Stimulated activated CD4-positive, alpha-beta T cell treated with anti-CD3 and anti-CD28 coated beads, Interleukin-1b, Interleukin-23, amount 100 ng/mL, for 1 hour (primary cell): ENCODE measurements at places on chromosomes 3 and 15.

- DNase-seq = no peak
Measured at GRCh38 chr3:90128391-90128790, 1021.0 kb downstream of the EPHA3 start.

DNA sequence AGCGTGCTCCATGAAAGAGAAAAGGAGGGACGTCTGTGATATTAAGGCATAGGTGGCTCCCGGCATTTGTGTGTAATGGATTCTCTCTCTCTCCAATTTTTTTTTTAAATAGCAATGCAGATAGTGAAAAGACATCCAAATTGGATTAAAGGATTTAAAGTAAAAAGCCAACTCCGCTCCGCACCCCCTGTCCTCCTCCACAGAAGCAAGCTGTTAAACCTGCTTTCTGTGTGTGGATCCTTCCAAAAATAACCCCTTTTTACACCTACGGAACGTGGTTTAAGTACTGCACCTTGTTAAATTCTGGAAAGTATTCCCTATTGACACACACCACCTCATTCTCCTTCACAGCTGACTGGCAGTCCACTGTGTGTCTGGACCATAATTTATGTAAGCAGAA, 61.6 kb downstream of the ST8SIA2 start:
- no peak for DNase-seq

DNA sequence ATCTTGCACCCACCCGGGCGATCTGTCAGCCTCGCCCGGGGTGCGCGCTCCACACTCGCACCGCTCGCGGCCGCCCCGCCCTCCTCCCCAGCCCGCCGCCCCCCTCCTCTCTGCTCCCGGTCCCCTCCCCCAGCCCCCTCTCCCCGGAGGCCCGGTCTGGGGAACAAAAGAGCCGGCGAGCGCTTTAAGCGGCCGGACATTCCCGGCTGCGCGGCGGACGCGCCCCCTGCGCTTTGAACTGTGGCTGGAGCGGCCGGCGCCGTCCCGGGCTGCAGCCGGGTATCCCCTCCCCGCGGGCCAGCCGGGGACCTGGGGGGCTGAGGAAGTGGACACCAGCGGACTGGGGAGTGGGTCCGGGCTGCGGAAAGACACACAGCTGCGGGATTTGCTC, at the start of gene IGDCC3:
Gene IGDCC3 (minus strand): TSS at position 27 of the 391 bp plus-strand sequence. CDS start 214 bp downstream, outside the sequence.
- DNase-seq = no peak

GRCh38 chr15:59993041-59993750, 10.9 kb upstream of the FOXB1 start:
- no peak for DNase-seq

GRCh38 chr3:45198264-45199260, 27.5 kb downstream of the TMEM158 start:
- DNase-seq = no peak

DNA sequence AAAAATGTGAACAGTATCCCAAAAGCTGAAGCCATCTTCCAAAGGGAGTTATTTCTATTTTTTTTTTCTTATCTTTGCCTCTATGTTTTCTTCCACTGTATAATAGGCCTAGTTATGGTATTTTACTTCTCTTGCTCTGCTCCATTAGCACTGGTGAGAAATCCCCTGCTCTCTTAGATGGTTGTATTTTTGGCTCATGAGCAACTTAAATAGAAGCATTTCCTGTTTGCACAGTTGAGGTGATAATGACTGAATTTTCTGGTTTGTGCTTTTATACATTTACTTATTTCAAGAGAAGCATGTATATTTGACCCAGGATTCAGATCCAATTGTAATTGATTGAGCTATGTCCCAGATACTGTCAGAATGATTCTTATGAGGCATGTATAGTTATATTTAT, 61.6 kb upstream of the CD200R1L start:
- no peak for DNase-seq

- no peak for DNase-seq
Measured at GRCh38 chr3:31908391-31909097, 72.5 kb downstream of the OSBPL10 start.

DNA sequence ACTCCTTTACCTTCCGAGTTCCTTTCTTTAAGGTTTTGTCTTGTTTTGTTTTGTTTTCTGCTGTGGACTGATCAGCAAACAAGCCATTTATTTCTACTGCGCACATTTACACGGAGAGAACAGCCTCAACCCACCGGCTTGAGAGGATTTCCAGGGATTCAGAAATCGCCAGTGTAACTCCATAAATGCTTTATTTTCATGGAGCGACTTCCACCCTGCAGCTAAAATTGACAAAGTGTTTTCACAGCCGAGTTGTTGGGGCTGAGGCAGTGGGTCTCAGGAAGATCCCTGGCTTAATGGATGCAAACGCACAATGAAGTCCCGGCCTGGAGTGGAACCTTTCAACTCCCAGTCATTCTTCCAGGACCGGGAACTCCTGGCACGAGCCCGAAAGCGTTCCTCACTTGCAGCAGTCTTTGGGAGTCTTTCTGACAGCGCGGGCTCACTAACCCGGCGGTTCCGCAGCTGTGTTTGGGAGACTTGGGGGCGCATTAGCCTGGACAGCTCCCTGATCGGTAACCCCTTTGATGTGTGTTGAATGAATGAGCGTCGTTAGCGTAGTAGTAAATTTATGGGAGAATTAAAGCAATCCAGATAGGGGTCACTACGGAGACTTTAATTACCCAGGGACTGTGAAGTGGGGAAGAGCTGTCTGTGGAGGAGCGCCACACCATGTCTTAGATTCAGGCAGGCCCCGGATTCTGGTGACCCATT, 785 bp upstream of the MYRIP start:
- DNase-seq = no peak
